ENCODE measurements at places on chromosomes 1 and 21.

GRCh38 chr21:41501919-41502318 is 6.0 kb downstream of the TMPRSS2 start:
- DNase-seq, result no peak

GRCh38 chr1:42963378-42964043 is 4.8 kb upstream of the SLC2A1 start:
- DNase-seq, result no peak

DNA sequence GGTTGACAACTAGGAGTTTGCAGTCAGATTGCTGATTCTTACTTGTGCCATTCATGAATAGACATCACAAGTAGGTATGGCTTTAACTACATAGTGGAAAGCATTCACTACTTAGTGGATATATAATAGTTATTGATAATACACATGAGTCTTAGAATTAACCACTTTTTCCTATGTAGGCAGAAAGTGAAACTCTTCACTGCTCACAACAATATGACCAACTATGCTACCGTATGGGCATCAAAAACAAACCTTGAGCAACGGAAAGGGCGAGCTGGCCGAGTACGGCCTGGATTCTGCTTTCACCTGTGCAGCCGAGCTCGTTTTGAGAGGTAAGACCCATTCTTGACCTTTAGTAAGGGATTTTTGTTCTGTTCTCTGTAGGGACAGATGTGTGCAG is 38.7 kb downstream of the DHX9 start:
- no peak for DNase-seq

DNA sequence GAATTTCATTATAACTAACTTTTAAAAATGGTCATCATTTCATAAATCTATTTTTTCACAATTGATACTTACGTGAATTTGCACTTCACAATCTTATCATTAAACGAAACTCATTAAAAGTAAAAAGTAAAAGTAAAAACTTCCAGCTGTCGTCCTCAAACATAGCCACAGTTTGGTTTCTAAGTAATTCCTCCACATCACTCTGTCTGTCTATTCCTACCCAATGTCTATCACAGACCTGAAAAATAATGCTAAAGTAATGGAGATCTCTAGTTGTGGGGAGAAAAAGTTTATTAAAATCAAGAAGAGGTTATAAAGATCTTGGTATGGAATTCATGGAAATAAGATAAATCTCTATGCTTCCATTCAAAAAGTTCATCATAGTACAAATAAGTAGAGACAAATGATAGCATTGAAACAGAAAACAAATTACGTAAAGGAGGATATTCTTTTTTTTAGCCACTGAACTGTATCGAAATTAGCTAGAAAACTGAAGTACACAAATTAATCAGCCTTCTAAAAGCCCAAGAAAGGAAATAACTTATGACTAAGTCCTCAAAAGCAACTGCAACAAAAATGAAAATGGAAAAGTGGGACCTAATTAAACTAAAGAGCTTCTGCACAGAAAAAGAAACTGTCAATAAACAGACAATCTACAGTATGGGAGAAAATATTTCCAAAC is 148.6 kb downstream of the TIAM1 start:
- DNase-seq, result no peak

DNA sequence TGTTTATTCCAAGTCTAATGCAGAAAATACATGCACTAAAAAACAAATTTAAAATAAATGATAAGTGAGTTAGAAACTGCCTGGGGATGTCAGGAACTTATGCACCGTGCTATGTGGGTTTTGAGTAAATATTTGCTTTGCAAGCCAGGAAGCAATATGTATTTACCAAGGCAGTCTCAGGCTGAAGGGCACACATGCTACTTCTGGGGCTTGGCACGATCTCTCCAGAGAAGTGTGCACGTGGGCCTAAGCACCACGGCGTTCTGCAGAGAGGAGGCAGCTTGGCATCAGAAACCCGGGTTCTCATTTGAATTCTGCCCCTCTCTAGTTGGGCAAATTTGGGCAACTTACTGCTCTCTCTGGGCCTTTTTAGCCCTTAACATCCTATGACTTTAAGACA is 72.6 kb upstream of the ROR1 start:
- DNase-seq, result no peak

GRCh38 chr1:13450204-13450603 is 40.0 kb downstream of the PRAMEF20 start:
- DNase-seq, result no peak
